ENCODE measurements at places on chromosomes 1 and 21.

- DNase-seq: peak; percentile 55
These were observed 11.5 kb downstream of the HIPK1 start for GRCh38 chr1:113940365-113941244.

DNA sequence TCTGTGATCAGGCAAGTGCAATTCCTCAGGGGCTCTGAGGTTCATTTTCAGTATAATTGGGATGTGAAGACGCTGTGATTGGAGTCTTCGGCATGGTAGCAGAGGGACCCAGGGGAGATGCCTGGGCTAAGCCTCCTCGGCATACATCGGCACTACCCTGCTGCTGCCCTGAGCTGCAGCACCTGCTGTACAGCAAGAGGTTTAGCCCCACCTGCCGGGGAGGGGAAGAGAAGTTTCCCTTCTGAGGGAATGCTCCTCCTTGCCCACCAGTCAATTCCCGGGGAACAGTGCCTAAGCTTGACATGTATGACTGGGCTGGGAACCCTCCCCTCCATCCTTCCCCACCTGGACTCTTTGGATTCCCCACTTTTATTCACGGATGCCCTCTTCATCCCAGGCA lies 24.9 kb downstream of the CNIH3 start:
- no peak for DNase-seq

DNA sequence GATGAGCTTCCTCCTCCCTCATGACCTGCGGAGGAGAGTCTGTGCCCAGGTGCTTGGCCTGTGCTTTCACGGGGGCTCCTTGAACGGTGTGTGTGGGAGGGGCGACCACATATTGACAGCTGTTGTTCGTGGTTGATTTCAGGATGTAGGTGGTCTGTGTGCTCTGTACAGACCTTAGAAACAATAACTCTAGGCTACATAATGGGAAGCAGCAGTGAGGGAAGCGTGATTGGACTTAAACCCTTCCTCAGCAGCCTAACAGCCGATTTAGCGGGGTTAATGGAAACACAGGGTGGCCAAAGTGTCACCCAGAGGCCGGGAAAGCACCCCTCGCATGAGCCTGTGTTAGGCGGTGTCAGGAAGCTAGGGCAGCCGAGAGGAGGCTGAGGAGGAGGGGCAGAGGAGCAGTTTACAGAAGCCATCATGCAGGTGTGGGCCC lies 56.0 kb downstream of the TBCE start:
- peak; percentile 40 for DNase-seq

DNA sequence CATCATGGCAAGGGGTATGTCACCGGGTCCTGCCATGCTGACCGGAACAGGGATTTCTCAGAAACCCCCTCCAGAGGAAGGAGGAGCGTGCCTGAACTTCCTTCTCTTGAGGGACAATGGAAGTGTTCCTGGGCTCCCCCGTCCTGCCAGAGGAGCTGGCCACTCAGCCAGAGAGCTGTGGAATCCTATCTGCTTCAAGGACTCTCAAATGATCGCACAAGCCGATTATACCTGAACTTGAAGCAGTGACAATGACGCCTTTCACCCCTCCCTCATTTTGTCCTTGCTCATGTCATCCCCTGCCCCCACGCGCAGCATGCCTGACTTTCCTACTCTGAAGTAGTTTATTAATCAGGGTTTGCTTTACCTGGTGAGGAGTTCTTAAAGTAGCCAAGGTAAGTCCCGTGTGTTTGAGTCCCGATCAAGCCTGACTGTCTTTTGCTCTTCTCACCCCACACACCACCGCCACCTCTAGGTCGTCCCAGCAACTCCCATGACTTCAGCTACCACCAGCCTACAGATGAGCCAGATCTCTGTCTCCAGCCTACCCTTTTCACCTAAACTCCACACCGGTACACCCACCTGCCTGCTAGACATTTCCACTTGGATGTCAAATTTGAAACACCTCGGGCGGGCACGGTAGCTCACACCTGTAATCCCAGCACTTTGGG lies 25.0 kb upstream of the PRELP start:
- no peak for DNase-seq

GRCh38 chr1:56081173-56081572 lies 498.2 kb downstream of the PLPP3 start:
- no peak for DNase-seq

Measured in hematopoietic multipotent progenitor cell (in vitro differentiated cells).